ENCODE measurements at places on chromosomes 1 and 21.

GRCh38 chr1:8389958-8390535 lies 72.1 kb downstream of the SLC45A1 start:
- DNase-seq: peak; percentile 58

DNA sequence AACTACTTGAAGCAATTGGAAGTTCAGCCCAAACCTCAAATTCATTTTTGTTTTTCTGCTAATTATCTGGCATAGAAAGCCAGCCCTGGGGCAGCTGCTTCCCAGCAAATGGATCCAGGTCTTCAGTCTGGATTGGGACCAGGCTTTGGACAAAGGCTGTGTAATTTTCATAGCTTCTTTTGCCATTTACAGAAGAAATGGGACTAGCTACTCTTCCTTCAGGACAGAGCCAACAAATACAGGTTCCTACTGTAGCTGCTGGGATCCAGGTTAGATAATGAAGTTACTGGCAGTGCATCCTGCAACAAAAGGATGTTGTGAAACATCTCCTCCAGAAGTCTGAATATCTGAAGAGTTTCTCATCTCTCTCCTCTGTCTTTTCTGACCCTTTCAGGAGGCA lies 171.5 kb upstream of the CAMK1G start:
- no peak for DNase-seq

DNA sequence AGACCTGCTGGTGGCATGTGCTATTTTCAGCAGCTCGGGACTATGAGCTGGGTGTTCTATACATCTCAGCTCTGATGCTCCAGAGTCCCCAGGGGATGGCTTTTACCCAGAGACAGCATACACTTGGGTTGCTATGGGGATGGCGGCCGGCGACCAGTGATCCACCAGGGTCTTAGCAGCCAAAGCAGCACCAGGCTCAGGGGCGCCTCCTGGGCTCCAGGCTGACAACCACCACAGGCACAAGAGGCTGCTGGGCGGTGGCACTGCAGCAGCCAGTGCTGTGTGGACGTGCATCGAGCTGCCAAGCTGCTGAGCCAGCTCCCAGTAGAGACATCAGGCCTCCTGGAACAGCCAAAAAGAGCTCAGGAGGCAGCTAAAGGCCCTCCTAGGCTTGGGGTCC lies 37.6 kb upstream of the CLSTN1 start:
- DNase-seq: no peak

DNA sequence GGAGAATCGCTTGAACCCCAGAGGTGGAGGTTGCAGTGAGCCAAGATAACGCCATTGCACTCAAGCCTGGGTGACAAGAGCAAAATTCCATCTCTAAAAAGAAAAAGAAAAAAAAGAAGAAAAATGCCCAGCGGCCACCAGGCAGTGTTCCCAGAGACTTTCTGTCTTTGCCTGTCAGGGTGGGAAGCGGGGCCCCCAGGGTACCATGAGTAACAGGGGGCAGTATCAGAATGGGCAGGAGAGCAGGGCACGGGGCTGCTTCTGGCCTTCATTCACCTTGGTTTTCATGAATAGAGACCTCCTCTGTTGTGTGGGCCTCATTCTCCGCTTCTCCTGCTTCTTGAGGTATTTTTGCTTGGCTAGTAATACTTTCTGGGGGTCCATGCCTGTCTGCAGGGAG lies 20.4 kb downstream of the SLC26A9 start:
- DNase-seq: no peak

- no peak for DNase-seq
Measured at GRCh38 chr1:80171631-80172030, 1165.1 kb upstream of the ADGRL4 start.

- no peak for DNase-seq
Measured at GRCh38 chr1:156138458-156138867, 14.9 kb upstream of the SEMA4A start.

All from stimulated activated CD4-positive, alpha-beta T cell treated with anti-CD3 and anti-CD28 coated beads, Interleukin-1b, Interleukin-23, amount 100 ng/mL, for 48 hours (primary cell).